A549 treated with RU486 at 1 μM for 4 hours (cell line): ENCODE measurements at places on chromosomes 6 and 20. TPM values are rescaled to one million over a fixed set of nuclear protein-coding genes. Genes with fewer than 3 reads are reported as not detected.

SLC17A2 gene
- not detected in 5 replicates for total RNA-seq

DNMT3B gene
- 3.8 to 4.9 TPM (median 4.2 TPM) in 5 replicates for total RNA-seq

FERMT1 gene
- total RNA-seq: 15.8 to 17.7 TPM (median 17.0 TPM) in 5 replicates

PROKR2 gene
- total RNA-seq: not detected in 5 replicates

MDFI gene
- total RNA-seq: 0.55 to 0.85 TPM (median 0.74 TPM) in 5 replicates

C6orf15 gene
- total RNA-seq: not detected in 5 replicates

OR12D3 gene
- total RNA-seq: not detected in 5 replicates

NFKBIE gene
- total RNA-seq: 9.6 to 18.6 TPM (median 11.9 TPM) in 5 replicates

OXT gene
- total RNA-seq: not detected in 5 replicates

TFAP2A gene
- total RNA-seq: 14.4 to 18.4 TPM (median 17.4 TPM) in 5 replicates

UBD gene
- total RNA-seq: 0.38 to 0.73 TPM (median 0.47 TPM) in 5 replicates

FAXC gene
- total RNA-seq: 5.1 to 7.1 TPM (median 6.7 TPM) in 5 replicates

RAD21L1 gene
- not detected in 5 replicates for total RNA-seq

TENT5A gene
- 0.84 to 1.4 TPM (median 0.99 TPM) in 5 replicates for total RNA-seq
